ENCODE measurements at places on chromosomes 1 and 21.

GRCh38 chr21:34235514-34235913, 128.3 kb upstream of the KCNE2 start:
- DNase-seq: no peak

GRCh38 chr1:227038401-227038800, 98.3 kb downstream of the COQ8A start:
- no peak for DNase-seq

DNA sequence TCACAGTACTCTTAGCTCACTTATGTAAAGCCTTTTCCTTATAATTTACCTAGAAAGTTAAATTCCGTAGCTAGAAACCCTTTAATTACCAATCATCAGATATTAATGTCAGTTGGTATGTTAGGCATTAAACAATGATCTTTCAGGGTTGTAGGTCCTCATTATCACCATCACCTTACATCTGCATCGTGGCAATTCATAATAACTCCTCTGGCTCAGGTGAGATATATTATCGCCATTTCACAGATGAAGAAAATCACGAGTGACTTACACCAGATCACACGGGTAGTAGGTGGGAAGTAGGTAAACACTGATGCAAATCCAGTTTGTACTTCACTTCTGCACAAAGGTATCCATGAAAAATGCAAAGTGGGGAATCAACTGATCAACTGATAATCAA, 639 bp downstream of the NUP133 start:
- no peak for DNase-seq

GRCh38 chr1:81111818-81112217, 688.9 kb upstream of the ADGRL2 start:
- DNase-seq: no peak

DNA sequence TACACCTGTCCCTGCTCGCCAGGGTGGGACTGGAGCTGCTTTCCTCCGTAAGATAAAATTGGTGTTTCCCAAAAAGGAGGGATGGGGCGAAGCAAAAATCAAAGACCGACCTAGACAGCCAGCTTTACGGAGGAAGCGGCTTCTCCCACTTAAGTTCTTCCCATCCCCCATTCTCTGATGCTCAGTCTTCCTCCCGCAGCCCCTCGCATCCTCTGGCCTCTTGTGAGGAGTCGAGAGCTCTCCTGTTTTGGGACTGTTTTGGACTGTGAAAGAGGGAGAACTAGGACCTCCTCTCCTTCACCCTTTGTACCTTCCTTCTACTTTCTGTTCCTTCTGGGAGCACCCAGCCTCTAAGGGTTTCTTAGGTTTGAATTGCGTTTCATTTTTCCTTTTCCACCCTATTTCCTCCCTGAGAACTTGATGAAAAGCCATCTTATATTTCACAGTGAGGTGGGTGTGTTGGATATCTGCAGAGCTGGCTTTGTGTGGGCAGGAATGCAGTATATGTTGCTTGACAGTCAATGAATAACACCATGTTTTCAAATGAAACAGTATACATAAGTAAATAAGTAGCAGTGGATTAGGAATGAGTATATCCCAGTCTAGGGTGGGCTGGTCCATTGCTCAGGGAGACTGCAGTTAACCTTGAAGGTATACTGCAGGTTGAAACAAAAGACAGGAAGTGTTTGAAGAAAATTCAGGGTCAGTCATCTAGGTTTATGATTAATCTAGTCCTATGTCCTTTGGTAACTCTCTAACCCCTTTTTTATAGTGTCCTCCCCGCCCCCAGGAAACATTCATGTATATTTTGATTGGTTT, 848 bp downstream of the CTTNBP2NL start:
- no peak for DNase-seq

- no peak for DNase-seq
Measured at GRCh38 chr1:172882791-172883386, 167.9 kb downstream of the TNFSF18 start.

GRCh38 chr1:47507144-47507543, 69.3 kb downstream of the FOXD2 start:
- DNase-seq: no peak

DNA sequence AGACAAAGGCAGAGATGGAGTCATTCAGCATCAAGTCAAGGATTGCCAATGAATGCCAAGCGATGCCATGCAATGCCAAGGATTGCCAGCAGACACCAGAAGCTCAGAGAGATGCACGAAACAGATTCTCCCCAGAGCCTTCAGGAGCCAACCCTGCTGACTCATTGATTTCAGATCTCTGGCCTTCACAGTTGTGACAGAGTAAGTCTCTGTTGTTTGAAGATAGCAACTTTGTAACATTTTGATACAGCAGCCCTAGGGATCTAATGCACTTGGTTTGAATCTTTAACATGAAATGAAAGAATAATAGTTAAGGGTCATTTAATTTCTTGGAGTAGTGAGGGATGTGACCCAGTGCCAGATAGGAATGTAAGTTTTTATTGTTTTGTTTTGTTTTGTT, 287.4 kb upstream of the RUNX1 start:
- DNase-seq: no peak

DNA sequence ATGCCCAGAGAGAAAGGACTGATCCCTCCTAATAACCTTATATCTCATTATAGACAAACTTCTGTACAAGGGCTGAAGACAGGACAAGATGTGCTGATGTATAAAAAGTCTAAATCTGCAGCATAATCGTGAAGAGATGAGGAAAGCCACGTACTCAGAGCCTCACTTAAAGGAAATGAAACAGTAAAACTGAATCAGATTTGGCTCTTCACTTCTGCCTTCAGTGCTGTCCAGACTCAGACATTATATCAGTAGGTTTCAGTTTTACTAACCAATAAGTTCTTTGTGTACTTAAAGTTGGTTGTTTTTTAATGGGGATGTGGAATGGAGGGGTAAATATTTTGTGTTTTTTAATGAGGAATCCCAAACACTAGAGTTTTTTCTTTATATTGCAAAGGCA, 45.3 kb upstream of the RGS1 start:
- DNase-seq: no peak

DNA sequence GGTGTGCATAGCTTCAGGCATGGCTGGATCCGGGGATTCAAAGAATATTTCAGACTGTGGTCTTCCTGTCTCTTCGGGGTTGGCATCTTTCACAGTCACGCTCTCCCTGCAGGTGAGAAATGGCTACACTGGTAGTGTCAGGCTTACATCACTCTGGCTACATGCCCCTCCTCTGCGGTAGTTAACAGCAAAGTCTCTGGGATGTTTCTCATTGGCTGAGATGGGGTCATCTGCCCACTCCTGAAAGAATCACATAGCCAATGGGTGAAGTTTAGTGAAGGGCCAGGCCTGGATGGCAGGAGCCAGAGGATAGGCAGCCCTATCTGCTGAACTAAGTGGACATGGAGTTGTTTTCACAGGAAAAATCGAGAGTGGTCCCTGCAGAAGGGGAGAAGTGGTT, 356.5 kb downstream of the MATN1 start:
- no peak for DNase-seq

DNA sequence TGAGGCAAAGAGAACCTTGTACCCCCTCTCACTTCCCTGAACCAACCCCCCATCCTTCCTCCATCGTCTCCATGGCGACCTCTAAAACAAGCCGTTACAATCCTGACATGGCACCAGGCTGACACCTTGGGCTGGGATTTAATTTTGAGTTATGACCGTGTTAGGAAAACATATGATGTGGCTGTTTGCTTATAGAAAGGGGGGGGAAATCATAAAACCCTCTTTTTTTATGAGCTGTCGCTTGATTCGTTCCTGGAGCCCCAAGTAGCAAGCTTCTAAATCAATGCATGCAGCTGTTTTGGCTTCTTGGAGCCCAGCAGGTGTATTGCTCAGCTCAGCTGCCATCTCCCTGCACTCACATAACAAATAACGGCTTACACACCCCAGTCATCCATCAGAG, 301.2 kb upstream of the SPAG17 start:
- DNase-seq: no peak

- DNase-seq: no peak
Measured at GRCh38 chr1:171641076-171641864, 11.2 kb downstream of the MYOC start.

DNA sequence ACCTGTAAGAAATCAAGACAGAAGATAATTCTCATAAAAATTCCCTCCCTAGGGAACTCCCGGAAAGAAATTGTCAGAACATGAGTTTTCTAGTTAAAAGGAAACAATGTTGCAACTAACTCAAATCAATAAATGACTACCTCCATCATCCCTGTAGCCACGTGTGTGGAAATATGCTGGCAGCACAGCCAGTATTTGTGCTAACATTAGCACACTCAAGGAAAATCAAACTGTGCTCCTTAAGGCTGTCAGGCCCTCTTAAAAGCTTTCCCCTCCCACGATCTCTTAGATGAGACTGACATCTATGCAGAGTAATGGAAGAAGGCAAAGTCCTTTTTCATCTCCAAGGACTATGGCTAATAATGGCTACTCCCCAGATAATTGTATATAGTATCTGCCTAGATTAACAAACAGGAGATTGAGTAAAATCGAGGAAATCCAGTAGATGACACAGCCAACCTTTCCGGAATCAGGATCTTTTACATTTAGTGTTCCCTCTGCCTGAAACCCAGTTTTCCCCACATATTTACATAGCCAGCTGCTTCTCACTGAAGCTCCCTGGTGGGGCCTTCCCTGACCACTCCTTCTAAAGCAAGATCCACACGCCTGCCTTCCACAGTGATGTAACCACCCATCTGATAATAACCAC, 50.9 kb upstream of the NR5A2 start:
- no peak for DNase-seq

DNA sequence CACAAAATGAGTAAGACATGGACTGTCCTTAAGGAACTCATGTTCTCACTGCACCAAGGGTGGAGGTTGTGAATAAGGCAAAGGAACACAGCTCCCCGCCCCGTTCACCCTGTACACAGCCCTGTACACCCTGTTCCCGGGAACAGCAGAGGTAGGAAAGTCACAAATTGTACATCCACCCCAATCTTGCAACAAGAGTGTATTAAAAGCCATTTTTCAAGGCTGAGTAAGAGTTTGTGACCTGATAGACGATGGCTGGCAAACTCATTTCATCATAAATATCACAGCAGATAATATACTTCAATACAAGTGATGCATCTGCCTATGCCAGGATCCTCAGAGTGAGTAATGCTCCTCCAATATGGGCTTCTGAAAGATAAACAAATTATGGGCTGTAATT, 52.5 kb upstream of the CAMK1G start:
- DNase-seq: no peak

DNA sequence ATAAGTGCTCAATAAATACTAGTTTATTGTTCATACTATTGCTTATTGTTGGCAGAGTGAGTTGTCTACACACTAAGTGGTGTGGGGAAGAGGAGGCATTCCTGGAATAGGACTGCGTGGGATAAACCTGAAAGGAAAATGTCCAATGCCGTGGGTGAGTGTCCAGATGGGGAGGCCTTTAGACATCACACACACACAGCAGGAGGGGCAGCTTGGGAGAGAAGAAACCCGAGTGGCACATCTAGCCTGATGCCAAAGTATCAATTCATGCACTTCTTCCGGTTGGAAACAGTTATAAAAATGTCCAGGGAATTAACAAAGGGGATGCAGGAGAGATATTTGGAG, 27.3 kb downstream of the CCN1 start:
- no peak for DNase-seq

DNA sequence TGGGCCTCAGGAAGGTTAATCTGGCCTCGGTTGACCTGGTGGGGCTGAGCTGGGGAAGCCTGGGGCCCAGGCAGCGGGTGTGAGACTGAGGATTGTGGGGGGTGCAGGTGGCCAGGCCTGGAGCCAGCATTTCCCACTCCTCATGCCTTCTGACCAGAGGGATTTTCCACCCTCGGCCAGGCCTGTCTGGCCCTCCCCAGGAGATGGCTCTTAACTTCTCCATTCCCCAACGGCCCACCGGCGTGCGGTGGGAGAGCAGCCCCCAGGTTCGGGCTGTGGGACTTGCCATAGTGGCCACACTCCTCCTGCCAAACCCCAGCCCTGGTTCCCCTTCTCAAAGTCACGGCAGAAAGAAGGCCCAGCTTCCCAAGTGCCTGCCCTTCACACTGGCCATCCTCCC, 126.5 kb upstream of the RUNX3 start:
- DNase-seq: no peak

DNA sequence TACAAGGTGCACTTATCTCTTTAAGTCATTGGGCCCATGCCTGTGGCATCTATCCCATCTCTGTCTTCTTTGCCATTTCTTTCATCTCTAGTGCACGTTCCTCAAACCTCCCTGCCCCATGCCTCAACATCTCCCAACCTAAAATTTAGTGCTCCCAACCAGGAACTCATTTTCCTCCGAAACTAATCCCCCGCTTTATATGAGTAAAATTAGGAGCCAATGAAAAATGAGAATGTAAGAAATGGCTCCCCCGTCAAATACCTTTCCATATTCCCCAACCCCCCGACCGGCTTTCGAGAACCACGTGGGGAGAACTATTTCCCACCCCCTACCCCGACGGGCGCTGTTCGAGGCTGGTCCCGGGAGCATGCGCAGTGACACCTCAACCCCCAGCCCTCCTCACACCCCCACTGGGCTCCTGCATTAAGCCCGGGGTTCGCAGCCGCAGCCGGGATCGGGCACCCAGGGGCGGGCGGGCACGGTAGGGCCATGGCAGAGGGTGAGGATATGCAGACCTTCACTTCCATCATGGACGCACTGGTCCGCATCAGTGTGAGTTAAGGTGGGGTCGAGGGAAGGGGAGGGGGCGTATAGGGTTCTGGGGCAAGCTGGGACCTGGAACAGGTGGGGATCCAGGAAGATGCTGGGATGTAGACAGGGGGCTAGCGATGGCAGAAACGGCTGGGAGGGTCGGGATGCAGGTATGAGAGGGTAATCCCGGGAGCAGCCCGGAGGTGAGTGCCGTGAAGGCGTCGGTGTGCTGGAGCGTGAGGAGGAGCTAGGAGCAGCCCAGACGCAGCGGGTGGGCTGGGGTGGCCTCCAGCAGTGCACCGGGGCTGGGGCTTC, at the start of gene TRIM46:
TSS of gene TRIM46 (plus strand) at position 372 of the 846 bp plus-strand sequence. CDS start at position 490, 118 bp downstream.
- DNase-seq: peak; percentile 69

DNA sequence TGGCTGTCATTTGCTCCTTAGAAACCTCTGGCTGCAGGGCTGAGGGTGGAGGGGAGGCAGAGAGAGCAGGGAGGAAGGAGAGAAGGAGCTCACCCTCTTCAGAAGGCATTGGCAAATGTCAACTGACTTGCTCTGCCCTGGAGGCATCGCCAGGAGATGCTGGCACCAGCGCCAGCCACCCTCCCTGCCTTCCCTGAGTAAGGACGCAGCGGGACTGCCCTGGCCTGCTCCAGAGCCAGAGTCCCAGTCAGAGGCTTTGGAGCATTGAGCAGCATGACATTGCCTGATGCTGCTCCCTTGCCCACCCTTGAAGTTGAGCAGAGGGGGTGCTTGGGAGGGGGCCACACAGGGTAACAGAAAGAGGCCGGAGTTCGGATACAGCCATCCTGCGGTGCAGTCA, 62.3 kb downstream of the DISP3 start:
- DNase-seq: no peak

All from activated CD8-positive, alpha-beta memory T cell treated with anti-CD3 and anti-CD28 coated beads, Interleukin-2, amount 50 U/mL, for 4 hours (primary cell).